ENCODE measurements at places on chromosomes 6 and 20. TPM values are rescaled to one million over a fixed set of nuclear protein-coding genes. Genes with fewer than 3 reads are reported as not detected.

Gene BMP7
- total RNA-seq, result 35.4 TPM

Gene WFDC5
- total RNA-seq, result 32.1 TPM

DNA sequence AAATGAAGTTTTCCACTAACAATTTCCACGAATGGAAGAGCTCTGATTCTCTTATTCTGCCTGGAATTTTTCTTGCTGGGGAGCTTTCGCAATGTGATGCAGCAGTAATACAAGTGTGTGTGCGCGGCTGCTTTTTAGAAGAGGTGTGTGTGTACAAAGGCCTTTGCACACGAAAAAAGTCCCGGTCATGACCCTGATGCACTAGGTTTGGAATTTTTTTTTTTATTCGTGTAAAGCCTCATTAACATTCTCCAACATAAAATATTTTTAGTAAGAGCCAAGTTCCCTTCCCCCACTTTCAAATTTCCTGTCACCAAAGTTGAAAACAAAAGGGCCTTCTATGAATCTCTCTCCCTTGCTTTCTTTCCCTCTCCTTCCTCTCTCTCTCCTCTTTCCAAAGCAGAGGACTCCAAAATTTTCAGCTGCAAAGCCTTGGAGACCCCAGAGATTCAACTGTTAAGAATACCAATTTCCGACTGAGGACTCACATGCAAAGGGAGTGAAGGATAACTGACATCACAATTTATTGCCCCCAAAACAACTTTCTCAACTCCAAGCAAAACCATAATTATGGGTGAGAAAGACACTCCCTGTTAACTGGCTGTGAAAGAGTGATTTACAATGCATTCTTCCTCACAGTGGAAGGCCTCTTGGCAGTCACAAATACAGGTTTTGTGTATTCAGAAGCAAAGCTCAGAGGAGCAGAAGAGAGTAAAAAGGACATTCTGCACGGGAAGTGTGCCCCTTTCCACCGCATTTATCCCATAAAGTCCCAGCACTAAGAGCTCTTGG is 421.2 kb upstream of the JARID2 start:
- no peak for DNase-seq

- no peak for DNase-seq
These were observed 168.0 kb downstream of the HDGFL1 start for GRCh38 chr6:22737331-22737730.

GRCh38 chr6:96787846-96788580 is 49.3 kb downstream of the GPR63 start:
- DNase-seq, result no peak

GRCh38 chr6:53830366-53830765 is 35.6 kb downstream of the LRRC1 start:
- no peak for DNase-seq

Gene CST4
- not detected for total RNA-seq

GRCh38 chr6:93105017-93105416 is 314.3 kb downstream of the EPHA7 start:
- no peak for DNase-seq

DNA sequence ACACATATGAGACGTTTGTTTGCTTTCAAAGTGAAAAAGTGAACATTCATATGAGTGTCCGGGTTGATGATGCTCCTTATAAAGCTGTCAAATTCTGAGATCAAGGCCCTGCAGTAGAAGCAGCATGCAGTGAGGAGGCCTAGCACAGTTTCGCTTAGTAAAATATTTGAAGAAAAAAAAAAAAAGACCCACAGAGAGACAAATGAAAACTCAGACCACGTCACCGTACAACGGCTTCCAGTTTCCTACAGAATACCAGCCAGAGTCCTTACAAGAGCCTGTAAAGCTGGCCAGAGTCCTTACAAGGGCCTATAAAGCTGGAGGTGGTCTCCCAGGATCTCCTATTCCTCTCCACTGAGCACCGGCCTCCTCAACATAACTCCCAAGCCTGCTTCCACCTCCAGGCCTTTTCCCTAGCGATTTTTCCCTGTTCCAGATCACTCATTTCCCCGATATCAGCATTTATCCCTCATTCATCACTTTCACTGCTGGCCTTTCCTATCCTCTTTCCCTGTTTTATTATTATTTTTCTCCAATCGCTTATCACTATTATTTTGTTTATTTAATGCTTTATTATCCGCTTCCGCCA is 1.5 kb upstream of the HMGN4 start:
- no peak for DNase-seq

- no peak for DNase-seq
These were observed 8.9 kb upstream of the RFPL4B start for GRCh38 chr6:112338166-112338709.

GRCh38 chr6:91653895-91654294 is 1067.0 kb upstream of the MAP3K7 start:
- DNase-seq, result no peak

DNA sequence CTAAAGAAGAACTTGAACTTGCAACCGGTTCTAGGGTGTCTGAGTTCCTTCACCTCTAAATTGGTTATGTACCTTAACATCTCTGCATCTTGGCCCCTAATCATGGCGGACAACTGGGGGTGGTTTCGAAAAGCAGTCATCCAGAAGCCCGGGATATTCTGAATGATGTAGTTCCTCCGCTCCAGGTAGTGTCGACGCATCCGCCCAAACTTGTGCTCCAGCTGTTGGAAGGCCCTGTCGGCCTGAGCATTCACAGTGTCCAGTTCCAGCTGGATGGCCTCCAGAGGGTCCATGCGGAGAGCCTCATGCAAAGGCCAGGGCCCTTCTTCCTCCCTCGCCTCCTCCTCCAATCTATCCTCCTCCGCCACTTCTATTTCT is 887 bp downstream of the TSPYL1 start:
- DNase-seq, result no peak

Gene AIF1
- total RNA-seq, result 2.4 TPM

DNA sequence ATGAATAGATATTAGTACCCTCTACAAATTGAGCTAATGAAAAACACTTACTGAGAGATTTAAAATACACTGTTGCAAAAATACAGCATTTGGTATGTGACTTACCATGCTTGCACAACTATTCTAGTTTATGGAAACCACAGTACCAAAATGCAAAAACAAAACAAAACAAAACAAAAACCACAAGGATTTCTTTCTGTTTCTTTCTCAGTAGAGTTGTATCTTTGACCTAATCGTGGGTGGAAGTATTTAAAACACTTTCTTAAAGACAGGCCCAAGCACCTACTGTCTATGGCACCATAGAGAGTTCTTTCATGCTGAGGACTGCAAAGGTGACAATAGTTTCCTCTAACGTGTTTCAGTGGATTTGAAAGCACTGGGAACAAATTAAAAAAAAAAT is 95.3 kb upstream of the C6orf118 start:
- DNase-seq, result no peak

DNA sequence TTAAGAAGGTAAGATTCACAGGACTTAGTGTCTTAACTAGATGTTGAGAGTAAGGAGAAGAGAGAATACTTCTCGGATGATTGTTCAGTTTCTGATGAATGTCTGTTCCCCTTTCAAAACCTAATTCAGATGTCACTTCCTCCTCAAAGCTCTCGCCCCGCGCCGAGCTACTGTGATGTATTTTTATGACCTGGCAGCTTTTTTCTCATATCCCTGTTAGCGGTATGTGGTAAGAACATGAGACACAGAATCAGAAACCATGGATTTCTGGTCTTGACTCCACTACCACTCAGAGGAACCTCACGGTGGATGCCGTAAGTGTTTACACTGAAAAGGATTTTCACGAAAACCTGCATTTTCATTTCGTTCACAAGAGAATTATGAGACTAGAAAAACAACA is 48.4 kb downstream of the CEP43 start:
- no peak for DNase-seq

DNA sequence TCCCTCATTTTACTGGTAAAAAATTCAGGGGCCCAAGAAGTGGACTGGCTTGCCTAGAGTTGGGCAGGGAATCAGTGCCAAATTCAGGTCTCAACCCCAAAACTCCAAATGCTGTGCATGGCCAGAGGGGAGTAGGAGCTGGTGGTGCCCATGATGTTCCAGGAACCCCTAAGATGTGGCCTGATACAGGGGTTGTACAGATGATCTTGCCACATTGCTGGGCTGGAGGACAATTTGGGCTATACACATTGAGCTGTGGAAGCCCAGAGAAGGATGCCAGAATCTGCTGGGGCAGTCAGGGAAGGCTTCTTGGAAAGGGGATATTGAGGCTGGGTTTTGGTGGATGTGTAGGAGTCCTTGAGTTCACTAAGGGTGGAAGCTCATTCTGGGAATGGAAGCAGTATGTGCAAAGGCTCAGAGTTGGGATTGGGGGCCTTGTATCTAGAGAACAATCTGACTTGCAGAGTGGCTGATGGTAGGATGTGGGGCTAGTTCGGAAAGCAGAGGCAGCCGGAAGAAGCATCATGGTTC is 38.0 kb upstream of the APCDD1L start:
- no peak for DNase-seq

Gene TNXB
- total RNA-seq, result 24.5 TPM

Gene SRMS
- total RNA-seq, result not detected

DNA sequence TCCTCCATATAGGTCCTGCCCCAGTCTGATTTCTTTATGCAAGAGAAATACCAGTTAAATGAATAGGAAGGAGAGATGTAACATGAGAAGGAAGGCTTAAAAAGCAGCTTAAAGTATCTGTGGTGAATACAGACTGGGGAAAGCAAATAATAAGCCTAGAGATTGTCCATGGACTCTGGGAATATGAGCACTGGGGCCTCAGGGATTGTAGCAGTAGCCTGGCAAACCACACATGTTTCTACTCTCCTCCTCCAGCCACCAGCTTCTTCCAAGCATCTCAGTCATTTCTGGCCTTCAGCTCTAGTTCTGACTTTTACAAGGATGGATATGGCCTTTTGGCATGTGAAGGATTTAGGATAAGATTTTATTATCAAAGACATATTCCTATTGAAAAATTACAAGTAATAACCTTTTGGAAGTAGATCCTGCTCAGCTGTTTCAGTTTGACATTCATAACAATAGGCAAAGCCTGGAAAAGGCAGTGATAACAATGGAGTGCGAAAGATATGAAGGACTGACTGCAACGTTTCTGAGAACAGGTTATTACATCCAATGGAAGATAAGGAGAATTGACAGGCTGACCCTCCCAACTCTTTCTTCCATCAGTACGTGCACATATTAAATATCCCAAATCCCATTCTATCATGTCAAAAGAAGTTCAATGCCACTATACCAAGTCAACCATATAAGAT is 41.6 kb downstream of the CYP39A1 start:
- DNase-seq, result no peak

DNA sequence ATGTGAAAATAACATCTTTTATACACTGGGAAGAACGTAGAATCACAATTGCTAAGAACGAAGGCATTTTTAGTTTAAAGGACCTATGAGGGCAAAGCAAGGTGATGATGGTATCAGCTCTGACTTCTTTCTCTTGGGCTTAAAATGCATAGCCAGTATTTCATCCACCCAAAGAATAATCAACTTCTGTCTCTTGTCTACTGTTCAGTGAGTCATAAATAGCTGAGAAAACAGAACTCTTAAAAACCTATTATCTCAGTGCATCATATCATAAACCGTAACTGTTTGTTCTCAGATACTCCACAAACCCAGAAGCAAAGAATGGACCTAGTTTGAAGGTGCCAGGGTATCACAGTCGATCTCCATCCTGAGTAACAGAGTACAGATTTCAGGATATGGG is 5.2 kb downstream of the PHF10 start:
- no peak for DNase-seq

DNA sequence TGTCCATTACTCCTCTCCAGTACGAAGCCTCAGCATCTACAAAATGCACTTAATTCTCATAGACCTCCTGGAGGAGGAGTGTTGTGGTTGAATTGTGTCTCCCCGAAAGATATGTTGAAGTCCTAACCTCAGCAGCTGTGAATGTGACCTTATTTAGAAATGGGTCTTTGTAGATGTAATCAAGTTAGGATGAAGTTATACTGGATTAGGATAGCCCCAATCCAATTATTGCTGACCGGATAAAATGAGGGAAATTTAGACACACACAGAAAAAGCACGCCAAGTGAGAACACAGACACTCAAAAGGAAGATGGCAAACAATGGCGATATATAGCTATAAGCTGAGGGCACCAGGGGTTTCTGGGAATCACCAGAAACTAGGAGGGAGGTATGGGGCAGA is 64.2 kb upstream of the FAM184A start:
- no peak for DNase-seq

GRCh38 chr6:42978487-42978838 is 518 bp downstream of the PEX6 start:
- no peak for DNase-seq

DNA sequence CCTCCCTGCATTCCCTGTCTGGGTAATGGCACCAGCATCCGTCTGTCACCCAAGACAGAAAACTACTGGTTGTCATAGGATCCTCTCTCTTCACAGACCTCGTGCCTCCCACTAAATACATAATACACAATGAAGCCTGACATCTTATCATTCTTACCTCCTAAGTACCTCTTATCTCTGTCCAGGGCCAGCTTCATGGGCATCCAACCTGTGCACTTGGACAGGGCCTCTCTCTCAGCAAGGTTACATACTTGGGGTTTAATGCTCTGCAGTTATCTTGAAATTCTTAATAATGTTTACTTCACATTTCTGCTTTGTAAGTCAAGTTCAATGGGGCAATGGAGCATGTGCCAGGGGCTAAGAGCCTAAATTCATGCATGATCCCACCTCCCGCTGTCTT is 30.8 kb upstream of the KLHL31 start:
- no peak for DNase-seq

DNA sequence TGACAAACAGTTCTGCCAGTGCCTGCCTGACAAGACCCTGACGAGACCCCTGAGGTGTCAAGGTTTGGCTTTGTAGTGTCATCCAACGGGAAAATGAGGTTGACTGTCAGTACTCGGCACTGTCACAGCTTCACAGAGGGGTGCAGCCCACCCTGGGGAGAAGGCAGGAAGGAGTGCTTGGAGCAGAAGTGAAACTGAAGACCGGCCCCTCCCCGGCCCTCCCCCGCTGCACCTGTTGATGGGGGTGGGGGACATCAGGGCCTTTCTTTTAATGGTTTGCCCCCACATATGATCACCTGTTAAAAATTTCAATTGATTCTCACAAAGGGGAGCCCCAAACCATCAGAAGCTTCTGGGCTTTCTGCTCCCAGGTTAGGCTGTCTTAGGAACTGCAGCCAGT is 6.8 kb downstream of the PMEPA1 start:
- DNase-seq, result no peak

Measured in esophagus squamous epithelium (tissue), 5 donors.